ENCODE measurements at places on chromosomes 2 and 18. TPM values are rescaled to one million over a fixed set of nuclear protein-coding genes. Genes with fewer than 3 reads are reported as not detected.

DNA sequence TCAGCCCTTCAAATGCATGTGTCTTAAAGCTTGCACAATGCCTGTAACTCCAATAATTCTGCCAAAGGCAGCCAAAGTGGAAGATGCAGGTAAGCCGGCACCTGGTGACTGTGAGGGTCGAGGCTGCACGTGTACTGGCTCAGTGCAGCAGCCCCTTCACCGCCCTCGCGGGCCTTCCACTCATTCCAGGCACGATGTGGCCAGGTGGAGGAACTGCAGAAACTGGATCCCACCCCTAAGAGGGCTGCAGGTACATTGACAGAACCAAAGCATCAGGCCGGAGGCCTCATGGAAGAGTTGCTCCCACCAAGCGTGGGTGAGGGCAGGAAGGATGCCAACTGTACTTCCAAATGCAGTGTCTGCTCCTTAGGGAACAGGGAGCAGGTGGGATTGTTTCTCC lies 253.4 kb downstream of the HDAC4 start:
- DNase-seq: no peak

DNA sequence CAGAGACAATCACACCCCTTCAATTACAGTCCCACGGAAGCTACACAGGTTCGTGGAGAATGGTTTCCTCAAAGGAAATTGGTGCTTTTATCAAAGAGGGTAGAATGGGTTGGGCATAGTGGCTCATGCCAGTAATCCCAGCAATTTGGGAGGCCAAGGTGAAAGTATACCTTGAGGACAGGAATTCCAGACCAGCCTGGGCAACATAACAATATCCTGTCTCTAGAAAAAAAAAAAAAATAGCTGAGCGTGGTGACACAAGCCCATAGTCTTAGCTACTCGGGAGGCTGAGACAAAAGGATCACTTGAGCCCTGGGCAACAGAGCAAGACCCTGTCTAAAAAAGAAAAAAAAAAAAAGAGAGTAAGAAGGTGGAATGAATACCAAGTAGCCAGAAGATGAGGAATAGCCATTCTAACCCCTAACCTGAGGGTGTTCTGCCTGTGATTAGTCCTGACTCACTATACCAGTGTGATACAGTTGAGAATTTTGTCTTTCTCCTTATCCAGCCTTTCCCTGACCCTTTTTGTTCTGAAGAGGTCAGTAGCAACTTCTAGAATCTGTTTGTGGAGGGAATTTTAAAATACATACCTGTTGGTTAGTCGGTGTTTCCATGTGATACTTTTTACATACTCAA lies 283.2 kb downstream of the MREG start:
- DNase-seq: no peak

- DNase-seq: no peak
These were observed 454.5 kb downstream of the BCL11A start for GRCh38 chr2:60098996-60099395.

Gene C18orf54
- 3.4 TPM for total RNA-seq

DNA sequence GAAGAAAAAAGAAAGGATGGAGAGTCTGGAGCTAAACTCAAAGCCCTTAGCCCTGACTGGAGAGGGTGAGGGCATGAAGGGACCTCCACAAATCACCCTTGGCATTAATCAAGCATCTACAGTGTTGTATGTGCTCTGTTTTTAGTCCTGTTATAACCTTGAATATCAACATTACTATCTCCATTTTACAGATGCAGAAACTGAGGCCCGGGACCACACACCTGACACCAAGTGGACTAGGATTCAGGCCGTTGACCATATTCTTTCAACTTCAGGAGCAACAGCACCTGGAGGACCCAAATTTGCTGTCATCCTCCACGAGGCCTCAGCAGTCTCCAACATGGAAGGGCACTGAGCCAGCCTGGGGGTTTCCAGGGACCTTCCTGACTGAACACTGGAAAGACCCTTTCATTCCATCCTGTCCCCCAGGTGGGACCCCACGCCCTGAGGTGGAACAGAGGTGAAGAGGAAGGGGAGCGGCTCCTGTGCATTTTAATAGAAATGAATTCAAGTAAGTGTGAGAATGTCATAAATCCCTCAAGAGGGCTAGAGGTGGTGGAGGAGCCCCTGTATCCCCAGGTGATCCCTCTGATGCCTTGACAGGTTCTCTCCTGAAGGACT lies 41.0 kb downstream of the SERTAD2 start:
- no peak for DNase-seq

DNA sequence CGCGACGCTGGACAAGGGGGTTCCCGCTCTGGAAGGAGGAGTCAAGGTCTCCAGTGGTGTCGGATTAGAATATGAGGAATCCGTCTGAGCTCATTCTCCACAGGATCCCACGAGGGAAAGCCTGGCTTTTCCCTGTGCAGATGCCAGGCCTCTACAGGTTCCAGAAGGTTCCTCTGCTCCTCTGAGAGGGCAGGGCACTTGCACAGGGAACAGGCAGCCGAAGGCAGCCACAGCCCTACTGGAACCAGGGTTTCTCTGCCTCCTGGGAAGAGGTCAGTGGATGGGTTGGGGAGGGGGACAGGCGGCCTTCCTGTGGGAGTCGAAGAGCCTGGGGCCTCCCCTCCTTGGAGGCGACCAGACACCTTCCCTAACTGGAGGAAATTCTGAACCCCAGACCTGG lies 1.7 kb upstream of the AQP12A start:
- no peak for DNase-seq

- DNase-seq: peak; percentile 42
These were observed 475.0 kb upstream of the POU3F3 start for GRCh38 chr2:104378853-104379374.

Gene CCDC148
- total RNA-seq: 1.0 TPM

Gene KLHL30
- 2.4 TPM for total RNA-seq

DNA sequence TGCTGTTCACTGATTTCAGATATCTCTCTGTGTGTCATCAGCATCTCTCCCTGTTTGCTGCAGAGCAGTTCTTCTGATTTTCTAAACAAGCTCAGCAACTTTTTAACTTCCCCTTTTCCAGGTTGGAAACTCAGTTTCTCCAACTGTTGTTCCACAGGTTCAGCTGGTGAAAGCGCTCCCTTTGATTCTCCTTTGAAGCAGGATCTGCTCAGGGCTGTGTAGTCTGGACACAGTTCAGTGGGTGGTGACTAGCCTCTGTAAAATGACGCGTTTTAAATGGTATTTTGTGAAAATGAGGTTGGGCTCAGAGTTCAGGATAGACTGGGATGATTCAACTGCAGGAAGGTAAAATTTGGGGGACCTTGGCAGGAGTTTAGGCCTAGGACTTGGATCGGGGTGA lies 106.3 kb downstream of the TRIM43 start:
- DNase-seq: peak; percentile 14

GRCh38 chr2:238942726-238943300 lies 94.9 kb downstream of the TWIST2 start:
- no peak for DNase-seq

DNA sequence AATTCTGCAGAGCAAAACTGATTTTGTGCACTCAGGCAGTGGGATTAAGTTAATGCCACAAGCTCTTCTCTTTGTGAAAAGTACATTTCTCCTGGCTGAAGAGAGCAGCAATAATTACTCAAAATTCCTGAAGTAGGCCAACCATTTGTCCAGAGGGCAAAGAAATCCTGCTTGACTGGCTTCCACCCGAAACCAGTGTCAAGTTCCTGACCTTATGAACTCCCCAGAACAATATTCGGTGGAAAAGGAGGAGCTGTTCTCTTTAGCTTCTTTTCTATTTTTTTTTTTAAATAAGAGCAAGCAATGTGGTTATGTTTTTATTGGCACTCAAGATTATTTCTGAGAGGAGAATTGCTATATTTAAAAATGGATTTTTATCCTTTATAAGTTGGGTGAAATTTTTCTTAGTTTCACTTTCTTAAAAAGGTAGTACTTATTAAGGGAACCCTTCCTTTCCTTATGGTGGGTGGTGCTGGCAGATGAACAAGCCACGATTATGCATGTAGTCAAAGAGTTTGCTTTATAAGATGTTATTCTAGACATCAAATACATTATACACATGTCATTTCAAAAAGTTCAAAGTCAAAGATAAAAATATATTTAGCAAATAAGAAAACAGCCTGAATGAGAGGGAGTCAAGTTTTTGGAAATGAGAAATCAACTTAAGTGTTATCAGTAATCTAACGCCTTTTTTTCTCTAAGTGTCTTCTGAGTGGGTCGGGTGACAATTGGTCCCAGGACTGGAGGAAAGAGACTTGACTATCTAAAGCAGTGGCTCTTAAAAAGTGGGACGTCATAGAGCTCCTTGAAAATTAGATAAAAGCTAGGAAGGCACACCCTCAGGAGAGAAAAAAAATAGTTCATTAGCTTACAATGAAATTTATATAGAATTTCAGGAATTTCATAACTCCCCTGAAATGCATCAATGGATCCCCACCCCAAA lies 194.5 kb downstream of the IKZF2 start:
- no peak for DNase-seq

Gene FECH
- 52.9 TPM for total RNA-seq

DNA sequence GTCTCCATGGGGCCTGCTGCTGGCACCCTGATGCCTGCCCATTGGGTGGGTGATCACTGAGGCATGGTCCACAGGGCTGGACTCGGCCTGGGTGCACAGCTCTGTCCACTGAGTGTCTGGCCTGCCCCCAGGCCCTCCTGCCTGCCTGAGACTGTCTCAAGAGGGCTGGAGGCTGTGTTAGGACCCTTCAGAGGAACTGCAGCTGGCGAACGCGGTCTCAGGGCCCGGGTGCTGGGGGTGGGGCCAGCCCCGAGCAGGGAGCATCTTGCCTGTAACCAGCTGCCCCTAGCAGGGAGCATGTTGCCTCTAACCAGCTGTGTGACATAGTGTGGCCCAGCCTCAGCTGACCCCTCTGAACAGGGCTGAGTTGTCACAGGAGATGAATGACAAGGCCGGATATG lies 50.0 kb downstream of the TWIST2 start:
- no peak for DNase-seq

DNA sequence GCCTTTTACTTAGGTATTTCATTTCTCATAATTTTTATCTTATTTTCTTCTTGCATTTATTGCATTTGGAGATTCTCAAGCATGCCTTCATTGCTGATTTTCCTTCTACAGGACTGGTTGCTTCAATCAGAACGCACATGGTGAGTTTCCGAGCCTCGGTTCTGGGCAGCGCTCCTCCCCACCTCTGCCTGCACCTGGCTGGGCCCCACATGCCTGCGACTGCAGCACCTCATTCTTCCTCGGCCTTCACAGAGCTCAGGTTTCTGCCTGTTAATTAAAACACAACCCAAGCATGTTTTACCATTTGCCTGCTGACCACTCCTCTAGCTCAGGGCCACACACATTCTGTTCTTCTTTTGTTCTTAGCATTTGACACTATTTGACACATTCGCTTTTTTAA lies 398.8 kb downstream of the GALR1 start:
- no peak for DNase-seq

GRCh38 chr2:34545486-34546136 lies 946.5 kb upstream of the FAM98A start:
- no peak for DNase-seq

GRCh38 chr2:47323009-47323821 lies 79.7 kb upstream of the MSH2 start:
- no peak for DNase-seq

Gene CAD
- total RNA-seq: 63.5 TPM

DNA sequence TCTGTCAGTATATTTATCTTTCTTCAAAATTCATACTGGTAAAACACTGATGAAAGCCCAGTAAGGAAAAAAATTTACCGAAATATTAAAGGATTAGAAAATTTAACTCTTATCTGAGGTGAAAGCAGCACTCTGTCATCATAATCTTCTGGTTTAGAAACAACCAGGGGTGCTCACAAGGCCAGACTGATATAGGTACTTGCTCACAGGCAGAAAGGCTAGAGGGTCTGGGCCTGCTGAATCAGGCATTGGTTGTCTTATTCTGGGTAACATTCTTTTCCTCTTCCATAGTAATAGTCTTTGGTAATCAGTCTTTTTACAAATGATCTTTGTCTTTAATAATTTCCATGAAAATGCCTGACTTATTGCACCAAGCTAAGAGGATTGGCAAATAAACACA lies 221.4 kb upstream of the TFPI start:
- DNase-seq: no peak

Gene LYG2
- total RNA-seq: not detected

GRCh38 chr2:7792031-7792651 lies 874.9 kb downstream of the RNF144A start:
- no peak for DNase-seq

GRCh38 chr18:69943021-69943420 lies 4.7 kb downstream of the CD226 start:
- no peak for DNase-seq

GRCh38 chr2:53572696-53573095 lies 194.9 kb upstream of the CHAC2 start:
- no peak for DNase-seq

GRCh38 chr2:172865422-172865821 lies 129.8 kb downstream of the RAPGEF4 start:
- no peak for DNase-seq

Gene DRC1
- total RNA-seq: 0.13 TPM

GRCh38 chr2:232315049-232315922 lies 63.3 kb upstream of the ALPP start:
- peak; percentile 34 for DNase-seq

GRCh38 chr18:6683112-6683876 lies 46.2 kb upstream of the ARHGAP28 start:
- no peak for DNase-seq

Measured in kidney epithelial cell (primary cell).